ENCODE measurements at places on chromosomes 16 and 17.

DNA sequence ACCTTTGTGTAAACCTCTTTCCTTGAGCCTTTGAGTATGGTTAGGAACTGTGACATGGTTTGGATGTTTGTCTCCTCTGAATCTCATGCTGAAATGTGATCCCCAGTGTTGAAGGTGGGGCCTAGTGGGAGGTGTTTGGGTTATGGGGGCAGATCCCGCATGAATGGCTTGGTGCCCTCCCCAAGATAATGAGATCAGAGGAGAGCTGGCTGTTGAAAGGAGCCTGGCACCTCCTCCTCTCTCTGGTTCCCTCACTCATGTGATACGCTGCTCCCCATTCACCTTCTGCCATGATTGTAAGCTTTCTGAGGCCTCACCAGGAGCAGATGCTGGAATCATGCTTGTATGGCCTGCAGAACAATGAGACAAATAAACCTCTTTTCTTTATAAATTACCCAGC is 1110.2 kb downstream of the CDH11 start:
- DNase-seq = no peak

DNA sequence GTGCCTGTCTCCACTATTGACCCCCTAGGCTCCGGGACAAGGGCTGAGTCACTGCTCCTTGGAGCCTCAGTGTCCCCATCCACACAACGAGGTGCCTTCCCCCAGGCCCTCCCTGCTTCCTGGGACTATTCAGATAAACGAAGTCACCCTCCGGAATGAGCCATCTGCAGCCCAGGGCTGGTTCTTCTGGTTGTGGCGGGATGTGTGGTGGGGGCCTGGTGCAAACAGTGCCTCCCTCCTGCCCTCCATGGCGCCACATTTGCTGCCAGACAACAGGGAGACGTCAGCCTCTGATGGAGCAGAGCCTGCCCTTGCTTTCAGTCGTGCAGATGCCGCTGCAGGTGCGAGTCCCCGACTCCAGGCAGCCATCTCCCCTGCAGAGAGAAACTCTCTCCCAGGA is 5.1 kb upstream of the KRT16 start:
- DNase-seq = no peak

GRCh38 chr17:37476431-37477120 is 13.1 kb upstream of the DUSP14 start:
- no peak for DNase-seq

GRCh38 chr17:14738652-14738988 is 437.7 kb downstream of the HS3ST3B1 start:
- no peak for DNase-seq

GRCh38 chr17:2064980-2065785 is 10.3 kb downstream of the HIC1 start:
- no peak for DNase-seq

GRCh38 chr16:75256696-75257343 is 5.4 kb upstream of the BCAR1 start:
- DNase-seq = no peak

DNA sequence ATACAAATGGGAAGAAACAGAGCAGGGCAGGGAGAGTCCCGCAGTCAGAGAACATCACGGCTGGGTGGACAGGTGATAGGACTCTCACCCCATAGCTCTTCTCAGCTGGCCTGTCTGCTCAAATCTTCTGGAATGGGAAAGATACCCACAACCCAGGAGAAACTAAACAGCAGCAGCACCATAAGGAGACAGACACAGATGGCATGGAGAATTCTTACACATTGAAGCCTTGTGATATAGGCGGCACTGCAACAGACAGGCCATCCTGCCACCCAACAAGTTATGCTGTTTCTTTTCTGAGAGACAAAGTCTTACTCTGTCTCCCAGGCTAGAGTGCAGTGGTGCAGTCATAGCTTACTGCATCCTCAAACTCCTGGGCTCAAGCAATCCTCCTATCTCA is 8.6 kb upstream of the ANKRD40CL start:
- no peak for DNase-seq

GRCh38 chr17:79046916-79047280 is 22.9 kb downstream of the C1QTNF1 start:
- no peak for DNase-seq

GRCh38 chr16:80175011-80175410 is 365.8 kb upstream of the DYNLRB2 start:
- no peak for DNase-seq

DNA sequence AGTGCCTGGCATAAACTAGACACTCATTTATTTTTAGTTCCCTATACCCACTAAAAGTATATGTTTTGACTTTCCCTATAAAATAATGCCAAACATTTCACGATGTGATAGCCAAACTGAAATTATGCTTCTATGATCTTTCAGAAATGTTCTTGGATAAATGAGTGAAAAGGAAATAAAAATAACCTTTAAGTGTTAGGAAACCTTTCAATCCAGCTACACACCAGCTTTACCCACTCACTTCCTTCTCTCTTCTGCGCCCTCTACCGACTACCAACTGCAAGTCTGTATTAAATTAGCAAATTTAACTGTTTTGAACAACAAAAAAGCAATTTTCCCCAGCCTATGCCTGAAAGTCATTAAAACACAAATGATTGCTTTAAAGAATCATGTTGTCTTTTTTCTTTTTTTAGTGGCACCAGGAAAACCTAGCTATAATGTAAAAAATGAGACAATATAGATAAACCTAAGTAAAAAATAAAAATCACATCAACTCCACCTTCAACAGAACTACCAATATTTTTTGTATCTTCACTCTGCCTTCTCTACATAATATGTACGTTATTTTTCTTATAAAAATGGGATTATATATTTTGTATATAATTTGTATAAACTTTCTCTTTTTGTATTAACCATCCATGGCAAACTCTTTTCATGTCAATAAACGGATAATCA is 13.2 kb upstream of the TMEM100 start:
- DNase-seq = no peak

- no peak for DNase-seq
Measured at GRCh38 chr17:11170881-11171280, 70.1 kb upstream of the SHISA6 start.

GRCh38 chr16:152141-153128 is at the start of gene HBZ:
Gene HBZ (plus strand): TSS chr16:152644. CDS start chr16:152910, 266 bp downstream.
- no peak for DNase-seq

DNA sequence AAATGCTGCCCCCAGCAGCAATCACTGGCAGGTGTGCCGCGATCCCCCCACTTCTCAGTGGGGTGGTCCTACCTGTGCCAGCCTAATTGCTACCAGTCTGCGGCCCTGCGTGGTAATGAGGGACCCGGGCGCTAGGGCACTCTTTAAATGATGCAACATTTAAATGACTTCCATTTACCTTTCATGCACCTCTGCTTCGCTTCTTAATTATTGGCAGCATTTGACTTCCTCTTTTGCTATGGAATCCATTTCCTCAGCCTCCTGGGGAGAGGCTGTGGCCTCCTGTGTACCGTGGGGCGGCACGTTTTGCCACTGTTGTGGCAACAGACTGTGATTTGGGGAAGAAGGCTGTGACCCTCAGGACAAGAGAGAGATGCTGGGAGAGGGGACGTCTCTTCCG is 86.1 kb downstream of the RPA1 start:
- no peak for DNase-seq

GRCh38 chr16:85041219-85042166 is 13.9 kb downstream of the KIAA0513 start:
- no peak for DNase-seq

DNA sequence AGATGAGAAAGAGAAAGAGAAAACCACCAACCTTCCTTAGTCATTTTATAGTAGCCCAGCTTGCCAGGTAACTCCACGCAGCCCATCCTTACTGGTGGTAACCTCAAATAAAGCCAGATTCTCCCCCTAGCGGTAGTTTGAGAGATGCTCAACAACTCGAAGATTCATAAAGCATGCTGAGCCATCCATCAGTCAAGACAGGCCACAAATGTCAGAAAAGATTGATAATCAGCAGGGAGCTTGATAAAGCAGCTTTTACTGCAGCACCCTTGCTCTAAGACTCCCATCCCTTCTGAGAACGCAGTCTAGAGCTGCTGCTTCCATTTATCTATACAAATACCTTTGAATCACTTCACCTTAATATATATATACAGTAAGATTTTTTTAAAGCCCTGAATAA is 451.5 kb upstream of the HSBP1 start:
- DNase-seq = no peak

GRCh38 chr16:13680021-13680889 is 239.7 kb upstream of the ERCC4 start:
- DNase-seq = no peak

GRCh38 chr17:9544221-9544620 is 31.4 kb downstream of the STX8 start:
- DNase-seq = no peak

DNA sequence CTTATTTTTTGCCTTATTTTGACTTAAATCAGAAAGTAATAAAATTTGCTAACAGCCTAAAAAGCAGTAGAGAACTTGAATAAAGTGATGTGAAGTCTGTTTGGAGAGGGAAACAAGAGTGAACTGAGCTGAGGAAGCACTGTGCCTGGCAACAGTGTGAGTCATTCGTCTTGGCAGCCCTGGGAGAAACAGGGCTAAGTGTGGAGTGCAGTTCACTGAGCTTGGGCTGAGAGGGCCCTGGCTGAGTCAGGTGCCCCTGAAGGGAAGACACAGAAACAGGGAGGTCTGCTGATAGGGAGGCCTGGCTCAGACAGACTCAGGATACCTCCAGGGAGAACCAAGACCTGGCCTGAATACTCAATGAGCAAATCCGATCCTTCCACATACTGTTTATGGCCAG is 132.1 kb downstream of the HS3ST4 start:
- no peak for DNase-seq

DNA sequence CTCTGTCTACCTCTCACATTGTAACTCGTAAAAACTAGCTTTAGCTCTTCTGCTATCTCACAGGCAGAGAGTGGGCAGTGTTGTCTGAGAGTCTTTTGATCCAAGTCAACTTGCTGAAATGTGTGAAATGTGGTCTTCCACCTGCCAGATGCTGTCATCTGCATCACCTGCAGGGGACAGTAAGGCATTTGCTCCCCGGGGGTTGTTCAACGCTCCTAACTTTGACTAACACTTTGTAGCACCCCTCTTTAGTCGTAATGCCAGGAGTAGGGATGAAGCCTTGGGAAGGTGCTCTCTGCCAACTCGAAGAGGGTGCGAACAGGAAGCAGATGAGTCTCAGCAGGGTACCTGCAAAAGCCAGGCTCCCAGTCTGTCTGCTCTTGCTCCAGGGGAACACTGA is 36.1 kb downstream of the SNX11 start:
- no peak for DNase-seq

DNA sequence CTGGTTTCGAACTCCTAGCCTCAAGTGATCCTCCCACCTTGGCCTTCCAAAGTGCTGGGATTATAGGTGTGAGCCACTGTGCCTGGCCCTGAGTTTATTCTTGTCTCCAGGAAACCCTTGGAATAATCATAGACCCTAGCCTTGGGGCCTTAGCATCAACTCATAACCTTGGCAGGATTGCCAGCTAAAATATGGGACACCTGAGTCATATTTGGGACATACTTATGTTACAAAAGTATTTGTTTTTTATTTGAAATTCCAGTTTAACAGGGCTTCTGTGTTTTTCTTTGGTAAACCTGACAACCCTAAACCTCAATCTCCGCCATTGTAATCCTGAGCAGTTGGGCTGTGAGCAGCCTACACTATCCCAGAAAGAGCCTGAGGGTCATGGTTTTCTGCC is 28.6 kb upstream of the TNS4 start:
- no peak for DNase-seq

- no peak for DNase-seq
Measured at GRCh38 chr16:24789881-24790280, 55.9 kb upstream of the SLC5A11 start.

- DNase-seq = no peak
Measured at GRCh38 chr17:57619061-57619937, 125.8 kb downstream of the CCDC182 start.

GRCh38 chr16:57277586-57277985 is 6.9 kb downstream of the PLLP start:
- DNase-seq = no peak

DNA sequence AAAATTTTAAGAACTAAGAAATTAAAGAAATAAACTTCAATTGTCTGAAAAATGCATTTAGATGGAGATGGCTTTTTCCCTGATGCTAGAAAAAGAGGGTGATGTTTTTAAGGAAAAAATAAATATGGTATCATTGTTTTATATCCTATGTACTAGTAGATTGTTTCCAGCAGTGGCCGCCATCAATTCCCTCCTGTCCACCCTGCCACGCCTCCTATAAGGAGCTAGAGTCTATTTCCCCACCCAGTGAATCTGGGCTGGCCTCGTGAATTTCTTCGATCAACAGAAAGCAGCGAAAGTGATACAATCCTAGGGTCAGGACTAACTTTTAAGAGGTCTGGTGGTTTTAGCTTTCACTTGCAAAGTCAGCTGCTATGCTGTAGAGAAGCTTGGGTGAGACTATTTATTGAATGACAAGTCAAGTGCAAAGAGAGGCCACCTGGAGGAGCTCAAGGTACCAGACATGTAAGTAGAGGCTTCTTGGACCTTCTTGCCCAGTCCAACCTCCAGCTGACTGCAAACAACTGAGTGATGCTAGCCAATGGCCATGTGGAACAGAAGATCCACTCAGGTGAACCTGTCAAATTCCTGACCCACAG is 80.9 kb upstream of the MTMR4 start:
- DNase-seq = no peak

DNA sequence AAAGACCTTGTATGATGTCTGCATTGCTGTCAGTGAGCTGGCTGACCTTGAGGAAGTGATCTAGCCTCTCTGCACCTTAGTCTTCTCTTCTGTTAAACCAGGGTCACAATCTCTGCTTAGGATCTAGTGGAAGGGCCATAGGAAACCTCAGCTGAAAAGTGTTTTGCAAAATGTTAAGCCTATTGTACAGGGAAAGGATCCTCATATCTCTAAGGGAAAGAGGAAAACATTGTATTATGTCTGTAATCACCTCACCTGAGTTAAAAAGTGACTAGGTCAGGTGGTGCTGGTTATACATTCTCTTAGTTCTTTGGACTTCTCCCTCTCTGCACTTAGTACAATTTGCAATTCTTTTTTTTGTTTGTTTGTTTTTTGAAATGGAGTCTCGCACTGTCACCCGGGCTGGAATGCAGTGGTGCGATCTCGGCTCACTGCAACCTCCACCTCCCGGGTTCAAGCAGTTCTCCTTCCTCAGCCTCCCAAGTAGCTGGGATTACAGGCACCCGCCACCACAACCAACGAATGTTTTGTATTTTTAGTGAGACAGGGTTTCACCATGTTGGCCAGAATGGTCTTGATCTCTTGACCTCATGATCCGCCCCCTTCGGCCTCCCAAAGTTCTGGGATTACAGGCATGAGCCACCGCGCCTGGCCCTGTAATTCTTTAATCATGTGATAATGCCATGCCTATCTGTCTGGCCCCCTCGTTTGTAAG is 2.0 kb upstream of the SEPHS2 start:
- no peak for DNase-seq
